ENCODE measurements at places on chromosomes 11 and 22.

- no peak for DNase-seq
These were observed 88.4 kb upstream of the CD44 start for GRCh38 chr11:35050541-35050995.

DNA sequence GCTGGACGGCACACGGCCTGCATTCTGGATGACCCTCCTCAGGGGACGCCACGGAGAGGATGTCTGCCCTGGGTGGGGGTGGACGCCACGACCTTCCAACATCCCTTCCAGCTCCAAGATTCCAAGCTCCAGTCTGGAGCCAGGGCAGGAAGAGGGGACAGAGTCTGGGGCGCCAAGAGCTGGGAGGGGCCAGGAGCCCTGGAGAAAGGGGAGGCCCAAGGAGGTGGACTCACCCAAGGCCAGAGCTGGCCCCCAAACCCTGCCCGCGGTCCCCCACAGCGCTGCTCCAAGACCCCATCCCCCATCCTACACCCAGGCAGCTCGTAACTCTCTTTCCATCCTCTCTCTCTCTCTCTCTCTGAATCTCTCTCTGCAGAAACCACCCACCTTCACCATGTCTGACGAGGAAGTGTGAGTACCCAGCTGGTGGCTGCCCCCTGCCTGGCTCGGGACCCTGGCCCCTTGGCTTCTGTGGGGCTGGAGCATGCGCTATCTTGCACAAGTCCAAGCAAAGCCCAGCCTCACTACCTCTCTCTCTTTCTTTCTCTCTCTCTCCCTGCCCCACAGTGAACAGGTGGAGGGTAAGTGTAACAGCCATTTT, 3.1 kb downstream of the TNNT3 start:
- DNase-seq: no peak

- no peak for DNase-seq
These were observed 214.1 kb downstream of the BUD13 start for GRCh38 chr11:116558504-116559211.

GRCh38 chr11:72018171-72018570, 19.5 kb downstream of the IL18BP start:
- DNase-seq: no peak

DNA sequence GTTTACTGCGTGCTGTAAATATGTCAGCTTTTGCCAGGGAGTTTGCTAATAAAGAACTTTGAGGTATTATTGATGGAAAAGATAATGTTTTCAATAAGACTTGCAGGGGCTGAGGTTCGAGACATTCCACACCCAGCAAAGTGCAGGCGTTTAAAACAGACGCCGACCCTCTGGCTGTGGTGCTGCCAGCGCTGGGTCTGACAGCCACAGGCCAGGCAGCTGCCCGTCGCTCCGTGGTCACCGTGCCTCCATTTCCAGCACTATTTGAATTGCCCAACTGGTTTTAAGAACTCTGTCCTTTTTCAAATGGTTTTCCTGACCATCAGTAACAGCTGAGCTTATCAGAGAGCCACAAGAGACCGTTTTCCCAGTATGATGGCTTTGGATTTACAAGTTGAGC, 28.1 kb upstream of the ALX4 start:
- DNase-seq: no peak
